ENCODE measurements at places on chromosomes 6 and 20.

- DNase-seq, result no peak
Measured at GRCh38 chr6:159184559-159184958, 15.4 kb downstream of the FNDC1 start.

GRCh38 chr6:15023448-15023847 lies 222.4 kb upstream of the JARID2 start:
- DNase-seq, result no peak

- no peak for DNase-seq
Measured at GRCh38 chr6:106966671-106967640, 7.6 kb downstream of the CD24 start.

DNA sequence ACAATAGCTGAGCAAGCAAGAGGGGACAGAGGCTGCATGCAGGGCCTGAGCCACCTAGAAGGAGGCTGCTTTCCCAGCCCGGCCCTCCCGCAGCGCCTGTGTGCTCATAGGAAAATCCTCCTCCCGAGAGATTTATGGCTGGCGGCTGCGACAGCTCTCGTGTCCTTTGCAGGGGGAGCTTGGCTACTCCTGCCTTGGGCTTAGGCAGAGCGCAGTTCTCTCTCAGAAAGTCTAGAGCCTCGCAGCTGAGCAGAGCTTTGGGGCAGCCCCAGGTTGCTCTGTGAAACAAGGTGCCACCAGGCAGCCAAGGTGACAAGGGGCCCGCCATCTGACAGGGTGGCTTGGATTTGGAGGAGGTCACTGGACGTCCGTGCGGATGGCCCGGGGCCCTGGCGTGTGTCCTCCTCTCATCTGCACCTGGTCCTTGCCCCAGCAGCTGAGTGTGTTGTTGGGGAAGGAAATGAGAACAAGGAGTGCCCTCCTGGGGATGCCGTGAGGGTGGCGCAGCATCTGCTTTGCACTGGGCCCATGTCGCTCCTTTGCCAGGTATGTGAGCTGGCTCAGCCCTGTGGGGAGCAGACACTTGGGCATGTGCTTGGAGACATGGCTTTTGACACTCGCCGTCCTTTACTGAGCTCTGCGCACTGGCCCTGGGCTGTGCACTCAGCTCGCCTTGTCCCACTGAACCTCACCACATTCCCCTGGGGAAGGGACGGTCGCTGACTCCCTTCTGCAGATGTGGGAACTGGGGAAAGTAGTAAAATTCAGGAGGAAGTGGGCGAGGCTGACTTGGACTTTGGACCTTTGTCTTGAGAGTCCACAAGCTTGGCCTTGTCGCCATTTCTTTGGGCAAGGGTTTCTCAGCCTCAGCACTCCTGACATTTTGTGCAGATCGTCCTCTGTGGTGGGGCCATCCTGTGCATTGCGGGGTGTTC lies 41.9 kb downstream of the EDN3 start:
- no peak for DNase-seq

DNA sequence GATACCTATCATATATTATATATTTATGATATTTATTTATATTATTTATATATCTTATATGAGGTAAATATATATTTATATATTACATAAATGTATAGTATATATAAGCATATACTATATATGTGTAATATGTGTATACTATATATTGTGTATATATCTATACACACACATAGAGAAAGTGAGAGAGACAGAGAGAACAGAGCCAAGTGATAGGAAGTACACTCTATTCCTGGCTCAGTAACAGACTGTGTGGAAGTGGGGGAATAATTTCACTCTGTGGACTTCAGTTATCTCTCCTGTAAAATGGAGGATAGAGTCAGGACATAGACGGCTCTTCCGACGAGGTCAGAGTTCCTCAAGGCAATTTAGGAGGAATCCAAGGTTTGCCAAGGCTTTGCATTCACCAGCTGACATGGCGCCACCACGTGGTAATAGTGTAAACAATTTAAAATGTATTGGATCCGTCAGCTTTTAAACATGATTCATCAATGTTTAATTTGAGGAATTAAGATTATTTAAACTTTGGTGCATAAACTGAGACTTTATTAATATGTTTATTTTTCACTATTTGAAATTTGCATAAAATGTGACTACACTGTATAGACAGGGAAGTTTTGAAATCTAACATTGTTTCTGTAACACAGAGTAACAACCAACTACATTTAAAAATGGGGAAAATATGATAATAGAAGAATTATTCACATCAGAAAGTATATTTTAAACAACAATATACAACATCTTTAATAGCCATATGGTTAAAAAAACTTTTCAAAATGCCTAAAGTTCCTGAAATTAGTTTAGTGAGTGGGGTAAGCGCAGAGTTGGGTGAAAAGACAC lies 75.4 kb upstream of the TMEM244 start:
- peak; percentile 42 for DNase-seq

DNA sequence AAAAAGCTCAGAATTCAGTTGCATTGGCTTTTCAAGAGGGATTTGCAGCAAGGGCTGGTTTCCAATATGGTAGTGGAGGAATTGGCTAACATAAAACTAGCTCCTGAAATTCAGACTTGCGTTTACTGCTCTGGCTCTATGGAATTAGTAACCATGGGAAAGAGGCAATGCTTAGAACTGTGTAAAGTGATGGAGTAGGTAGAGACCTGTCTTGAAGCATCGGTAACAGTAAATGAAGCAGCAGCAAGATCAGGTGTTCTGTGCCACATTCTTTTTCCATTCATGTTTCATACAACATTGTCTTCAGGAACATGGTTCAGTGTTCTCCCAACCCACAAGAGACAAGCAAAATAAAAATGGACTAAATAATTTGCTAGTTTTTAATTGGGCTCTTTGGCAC lies 6.5 kb downstream of the IRF4 start:
- no peak for DNase-seq

GRCh38 chr20:9368893-9369292 lies 145.5 kb upstream of the LAMP5 start:
- no peak for DNase-seq

DNA sequence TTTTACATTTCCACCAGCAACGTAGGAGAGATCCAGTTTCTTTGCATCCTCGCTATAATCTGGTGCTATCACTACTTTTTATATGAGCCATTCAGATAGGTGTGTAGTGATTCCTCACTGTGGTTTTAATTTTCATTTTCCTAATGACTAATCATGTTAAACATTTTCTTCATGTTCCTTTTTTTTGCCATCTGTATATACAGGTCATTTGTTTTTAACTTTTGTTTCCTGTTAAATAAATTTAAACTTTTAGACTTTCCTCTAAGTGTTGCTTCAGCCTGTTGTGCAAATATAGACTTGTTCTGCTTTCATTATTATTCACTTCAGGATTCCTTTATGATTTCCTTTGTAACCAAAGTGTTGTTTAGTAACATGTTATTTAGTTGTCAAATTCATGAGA lies 697.4 kb downstream of the PTPRT start:
- no peak for DNase-seq

- DNase-seq, result peak; percentile 65
Measured at GRCh38 chr6:26553264-26553634, 15.1 kb downstream of the HMGN4 start.

DNA sequence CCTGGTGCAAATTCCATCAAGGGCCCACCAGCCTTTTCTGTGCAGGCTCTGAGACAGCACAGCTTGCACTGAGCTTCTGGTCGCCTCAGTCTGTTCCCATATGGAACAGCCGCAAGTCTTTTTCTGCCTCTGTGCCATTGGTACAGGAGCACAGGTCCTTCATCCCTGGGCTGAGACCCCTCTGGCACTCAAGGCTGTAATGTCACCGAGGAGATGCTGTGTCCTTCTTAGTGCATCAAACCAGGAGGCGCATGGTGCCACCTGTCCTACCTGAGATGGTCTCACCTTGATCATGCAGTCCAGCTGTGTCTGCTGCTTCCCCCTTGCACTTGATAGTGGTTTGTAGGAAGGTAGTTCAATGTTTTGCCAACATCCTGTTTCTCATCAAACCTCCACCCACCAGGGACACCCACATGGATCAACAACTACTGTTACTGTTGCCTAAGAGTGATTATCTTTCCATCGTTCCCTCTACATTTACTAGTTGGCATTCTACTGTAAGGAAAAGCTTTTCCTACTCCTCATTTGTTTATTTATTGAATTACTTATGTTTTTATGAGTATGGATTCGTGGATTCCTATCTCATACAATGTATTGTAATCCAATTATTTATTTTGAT lies 29.0 kb downstream of the FAM50B start:
- DNase-seq, result no peak

GRCh38 chr6:147567141-147567805 lies 58.8 kb downstream of the SAMD5 start:
- no peak for DNase-seq

GRCh38 chr20:14632906-14633305 lies 295.5 kb upstream of the FLRT3 start:
- no peak for DNase-seq

DNA sequence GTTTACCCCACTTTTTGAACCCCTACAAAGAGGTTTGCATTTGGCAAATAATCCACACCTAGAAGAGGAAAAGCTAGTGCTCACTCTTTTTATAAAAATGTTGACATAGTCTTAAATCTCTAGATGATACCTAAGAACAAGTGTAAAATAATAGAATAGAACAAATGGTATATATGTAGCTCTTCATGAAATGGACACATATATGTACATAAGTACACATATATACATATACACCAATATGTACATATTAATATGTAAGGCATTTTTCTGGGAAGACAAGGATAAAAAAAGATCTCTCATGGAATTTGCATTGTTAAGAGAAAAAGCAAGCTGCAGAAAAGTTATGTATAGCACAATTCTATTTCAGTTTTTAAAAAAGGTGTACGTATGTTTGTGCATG lies 27.6 kb upstream of the RIPOR2 start:
- DNase-seq, result no peak

DNA sequence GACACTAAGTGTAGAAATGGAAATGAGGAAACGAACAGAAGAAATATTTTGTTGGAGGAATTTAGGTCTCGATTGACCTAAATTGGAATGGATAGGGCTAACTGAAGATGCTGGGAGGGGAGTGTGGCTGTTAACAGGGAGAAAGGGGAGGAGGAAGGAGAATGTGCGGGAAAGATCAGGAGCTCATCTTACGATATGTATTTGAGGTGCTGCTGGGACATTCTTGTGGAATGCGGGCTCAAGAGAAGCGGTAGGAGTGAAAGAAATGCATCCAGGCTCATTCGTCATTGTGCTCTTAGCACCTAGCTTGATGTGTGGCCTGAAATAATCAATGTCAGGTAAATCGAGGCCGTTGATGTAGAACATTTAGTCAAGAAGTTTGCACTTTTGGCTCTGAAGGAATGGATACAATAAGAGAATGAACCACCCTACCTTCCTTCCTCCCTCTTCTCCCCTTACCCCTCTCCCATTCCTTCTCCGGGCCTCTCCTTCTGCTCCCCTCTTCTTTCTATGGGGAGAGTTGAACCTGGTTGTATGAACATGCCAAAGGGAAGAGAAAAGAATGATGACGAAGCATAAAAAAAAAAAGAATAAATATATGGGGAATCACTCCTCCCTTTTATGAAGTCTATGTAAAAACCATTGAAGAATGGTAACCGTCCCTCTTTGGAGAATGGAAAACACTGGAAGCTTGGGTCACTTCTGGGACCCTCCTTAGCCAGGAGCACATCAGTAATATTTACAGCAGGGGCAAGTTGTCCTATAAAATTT lies 70.9 kb downstream of the SASH1 start:
- DNase-seq, result no peak

DNA sequence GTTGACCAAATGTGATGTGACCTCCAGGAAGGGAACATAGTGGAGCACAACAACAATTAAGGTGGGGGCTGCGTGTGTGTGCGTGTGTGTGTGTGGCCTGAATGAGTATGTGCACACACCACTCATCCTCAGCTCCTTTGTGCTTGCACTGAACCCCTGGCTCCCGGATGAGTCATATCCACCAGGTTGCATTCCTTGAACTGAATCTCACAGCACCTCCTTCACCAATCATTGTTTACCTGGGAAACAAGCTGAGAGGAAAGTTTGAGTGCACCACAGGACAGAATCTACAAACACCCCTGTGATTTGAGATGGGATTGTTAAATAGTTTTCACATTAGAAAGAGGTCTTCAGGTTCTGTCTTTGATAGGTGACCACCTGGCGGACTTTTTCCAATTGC lies 33.7 kb upstream of the GPR6 start:
- DNase-seq, result no peak

- DNase-seq, result no peak
Measured at GRCh38 chr20:61789329-61789728, 276.4 kb downstream of the TAF4 start.

- DNase-seq, result no peak
Measured at GRCh38 chr6:144809120-144809519, 524.0 kb downstream of the UTRN start.

GRCh38 chr20:34999021-34999451 lies 43.4 kb downstream of the MYH7B start:
- DNase-seq, result no peak

DNA sequence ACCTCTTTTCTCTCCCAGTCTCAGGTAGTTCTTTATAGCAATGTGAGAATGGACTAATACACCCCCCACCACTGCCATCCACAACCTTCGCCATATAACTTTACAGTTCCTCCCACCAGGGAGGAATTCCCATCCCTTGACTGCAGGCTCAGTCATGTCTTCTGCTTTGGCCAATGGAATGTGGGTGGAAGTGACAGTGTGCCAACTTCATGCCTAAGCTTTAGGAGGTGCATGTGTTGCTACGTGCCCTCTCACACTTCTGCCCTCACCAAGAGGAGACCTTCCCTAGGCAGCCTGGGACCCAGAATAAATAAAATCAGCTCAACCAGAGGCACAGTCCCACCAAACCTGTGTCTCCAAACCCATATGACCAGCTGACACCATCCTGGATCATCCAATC lies 33.0 kb upstream of the LRRN4 start:
- no peak for DNase-seq

GRCh38 chr6:112478036-112478435 lies 130.9 kb downstream of the RFPL4B start:
- DNase-seq, result no peak

- no peak for DNase-seq
Measured at GRCh38 chr6:8539453-8539852, 104.1 kb upstream of the SLC35B3 start.

DNA sequence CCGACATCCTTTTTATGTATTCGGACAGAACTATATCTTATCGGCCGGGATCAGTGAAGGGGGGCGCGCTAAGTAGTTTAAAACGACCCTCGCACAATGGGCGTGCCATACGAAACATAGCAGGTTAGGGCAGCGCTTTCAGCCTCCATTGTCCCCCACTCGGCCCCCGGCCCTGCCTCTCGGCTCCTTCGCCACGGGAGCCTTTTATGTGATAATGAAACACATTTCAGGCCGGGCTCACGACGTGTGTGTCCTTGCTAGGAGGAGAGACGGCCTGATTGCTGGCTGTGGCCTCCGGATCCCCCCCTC lies 5.3 kb downstream of the FOXA2 start:
- no peak for DNase-seq

GRCh38 chr6:16694781-16695578 lies 66.3 kb downstream of the ATXN1 start:
- no peak for DNase-seq

GRCh38 chr20:37394543-37395409 lies 48.8 kb downstream of the SRC start:
- DNase-seq, result no peak

All from hypothalamus (tissue), 51 donors.